ENCODE measurements at places on chromosomes 1 and 21.

GRCh38 chr1:235127203-235127602 lies 1.4 kb downstream of the TOMM20 start:
- no peak for DNase-seq

- no peak for DNase-seq
Measured at GRCh38 chr1:162697140-162697895, 65.1 kb downstream of the DDR2 start.

- DNase-seq = no peak
Measured at GRCh38 chr1:226950316-226950715, 10.2 kb downstream of the COQ8A start.

- no peak for DNase-seq
Measured at GRCh38 chr1:52602856-52603600, 857 bp downstream of the GPX7 start.

- DNase-seq = no peak
Measured at GRCh38 chr1:243745356-243745755, 104.7 kb downstream of the AKT3 start.

DNA sequence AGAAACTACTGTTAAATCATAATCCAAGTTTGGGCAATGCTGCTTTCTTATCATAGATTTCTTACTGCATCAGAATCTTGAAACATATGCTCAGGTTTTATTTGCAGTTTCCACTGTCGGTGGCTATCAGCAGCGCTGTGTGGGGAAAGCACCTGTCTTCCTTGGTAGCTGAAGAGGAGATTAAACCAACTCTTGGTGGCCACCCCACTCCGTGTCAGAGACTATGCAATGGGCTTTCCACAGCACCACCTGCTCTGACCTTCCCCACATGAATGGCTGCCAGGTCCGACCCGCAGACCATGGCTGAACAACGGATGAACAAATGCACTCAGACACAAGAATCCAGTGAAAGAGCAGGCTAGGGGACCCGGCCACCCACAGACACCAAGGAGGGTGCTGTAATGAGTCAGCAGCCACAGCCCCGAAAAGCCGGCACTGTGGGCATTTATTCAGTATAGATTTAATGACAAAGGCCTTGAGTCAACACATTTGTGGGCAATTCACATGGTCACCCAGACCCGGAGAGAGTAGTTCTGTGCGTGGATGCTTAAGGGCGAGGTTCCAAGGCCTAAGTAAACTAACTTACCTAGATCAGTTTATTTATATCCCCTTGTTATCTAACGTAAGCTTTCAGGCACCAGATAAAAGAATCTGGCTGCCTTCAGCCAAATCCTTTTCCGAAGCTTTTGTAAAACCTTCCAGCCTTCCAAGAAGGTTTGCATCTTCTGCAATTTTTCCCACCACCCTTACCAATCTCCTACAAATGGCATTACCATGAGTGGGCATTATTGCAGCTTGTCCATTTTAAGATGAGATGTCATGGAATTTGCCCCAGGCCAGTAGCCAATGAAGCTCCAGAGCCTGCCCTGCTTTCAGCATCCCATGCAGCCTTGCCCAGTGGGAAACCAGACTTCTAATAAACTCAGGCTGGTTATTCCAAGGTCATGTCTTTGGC lies 82.7 kb downstream of the HLCS start:
- no peak for DNase-seq

- no peak for DNase-seq
Measured at GRCh38 chr1:156750191-156750672, 1.2 kb downstream of the HDGF start.

GRCh38 chr1:86085741-86086409 lies 70.7 kb downstream of the COL24A1 start:
- no peak for DNase-seq

- no peak for DNase-seq
Measured at GRCh38 chr1:12344596-12345349, 114.9 kb downstream of the VPS13D start.

DNA sequence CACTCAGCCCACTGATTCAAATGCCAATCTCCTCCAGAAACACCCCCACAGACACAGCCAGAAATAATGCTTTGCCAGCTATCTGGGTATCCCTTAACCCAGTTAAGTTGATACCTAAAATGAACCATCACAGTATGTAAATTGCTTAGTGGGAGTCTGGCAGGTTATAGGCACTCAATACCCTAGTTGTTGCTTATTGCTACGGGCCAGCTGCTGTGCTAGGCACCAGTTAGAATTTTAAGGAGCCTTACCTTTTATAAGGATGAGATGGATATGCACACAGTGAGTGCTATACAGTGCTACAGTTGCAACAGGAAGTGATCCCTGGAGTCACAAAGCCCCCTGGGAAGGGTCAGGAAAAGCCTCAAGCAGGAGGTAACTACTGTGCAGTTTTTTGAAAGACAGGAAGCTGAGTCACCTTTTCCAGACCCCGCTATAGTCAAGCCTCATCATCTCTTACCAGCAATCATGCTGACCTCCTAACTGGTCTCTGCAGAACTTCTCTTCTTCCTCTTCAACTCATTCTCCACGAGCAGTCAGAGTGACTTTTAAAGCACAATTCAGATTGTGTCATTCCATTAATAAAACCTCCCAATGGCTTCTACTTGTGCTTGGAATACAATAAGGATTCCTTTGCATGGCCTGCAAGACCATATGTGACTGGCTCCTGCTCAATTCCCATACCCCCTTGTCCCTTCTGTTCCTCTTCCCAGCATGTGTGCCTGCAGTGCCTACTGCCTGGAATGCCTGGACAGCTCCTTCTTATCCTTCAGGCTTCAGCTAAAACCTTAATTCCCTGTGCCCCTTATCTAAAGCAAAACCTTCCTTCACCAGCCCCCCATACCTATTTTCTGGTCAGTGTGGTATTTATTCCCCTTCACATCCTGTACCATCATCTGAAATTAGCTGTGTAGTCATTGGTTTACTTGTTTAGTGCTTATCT lies 10.4 kb upstream of the TLR5 start:
- peak; percentile 4 for DNase-seq

- no peak for DNase-seq
Measured at GRCh38 chr1:10639011-10639774, 157.3 kb downstream of the CASZ1 start.

DNA sequence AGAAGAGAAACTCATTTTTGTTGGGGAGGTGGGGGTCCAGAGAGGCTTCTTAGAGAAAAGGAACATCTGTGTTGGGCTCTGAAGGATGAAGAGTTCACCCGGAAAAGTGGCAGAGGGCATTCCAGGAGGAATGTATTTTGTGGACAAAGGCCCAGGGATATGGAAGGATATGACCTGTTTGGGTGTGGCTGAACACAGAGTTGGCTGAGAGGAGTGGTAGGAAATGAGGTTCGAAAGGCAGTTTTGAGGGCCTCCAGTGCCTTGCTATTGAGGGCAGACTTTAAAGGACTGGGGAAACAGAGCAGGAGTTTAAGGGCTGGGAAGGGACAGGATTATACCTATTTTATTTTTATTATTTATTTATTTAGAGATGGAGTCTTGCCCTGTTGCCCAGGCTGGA lies 27.3 kb upstream of the WASF2 start:
- no peak for DNase-seq

GRCh38 chr1:211726467-211726995 lies 51.1 kb upstream of the NEK2 start:
- DNase-seq = no peak

DNA sequence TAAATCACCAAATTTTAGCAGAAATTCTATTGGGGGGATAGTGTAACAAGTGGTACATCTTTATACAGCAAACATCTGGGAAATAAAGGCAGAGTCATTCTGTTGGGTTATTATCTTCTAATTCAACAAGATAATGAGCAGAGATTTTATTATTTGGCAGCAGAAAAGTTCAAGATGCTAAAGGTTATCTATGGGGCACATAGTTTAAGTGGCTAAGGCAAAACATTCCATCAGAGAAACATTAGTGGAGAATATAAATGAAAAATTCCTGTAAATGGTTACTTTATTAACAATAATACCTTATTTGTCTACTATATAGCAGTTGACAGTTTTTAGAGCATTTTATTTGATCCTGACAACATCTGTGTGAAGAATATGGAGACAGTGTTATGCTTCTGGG lies 815.7 kb downstream of the NCAM2 start:
- DNase-seq = no peak

- DNase-seq = no peak
Measured at GRCh38 chr1:33446590-33446989, 15.7 kb upstream of the PHC2 start.

DNA sequence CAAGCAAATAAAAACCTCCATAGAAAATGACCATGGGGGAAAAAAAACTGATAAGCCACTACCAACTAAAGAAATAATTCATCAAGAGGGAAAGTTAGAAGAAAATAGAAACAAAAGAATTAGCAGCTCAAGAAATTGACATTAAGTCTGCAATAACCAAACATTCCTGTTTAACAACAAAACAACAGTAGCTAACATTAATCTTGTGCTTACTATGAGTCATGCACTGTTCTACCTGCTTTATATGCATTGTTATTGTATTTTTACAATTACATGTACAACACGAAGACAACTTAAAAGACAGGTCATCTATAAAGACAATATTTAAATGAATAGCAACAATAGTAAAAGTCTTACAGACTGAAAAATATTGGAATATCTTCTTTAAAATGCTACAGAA lies 34.4 kb upstream of the LRRC7 start:
- DNase-seq = no peak

DNA sequence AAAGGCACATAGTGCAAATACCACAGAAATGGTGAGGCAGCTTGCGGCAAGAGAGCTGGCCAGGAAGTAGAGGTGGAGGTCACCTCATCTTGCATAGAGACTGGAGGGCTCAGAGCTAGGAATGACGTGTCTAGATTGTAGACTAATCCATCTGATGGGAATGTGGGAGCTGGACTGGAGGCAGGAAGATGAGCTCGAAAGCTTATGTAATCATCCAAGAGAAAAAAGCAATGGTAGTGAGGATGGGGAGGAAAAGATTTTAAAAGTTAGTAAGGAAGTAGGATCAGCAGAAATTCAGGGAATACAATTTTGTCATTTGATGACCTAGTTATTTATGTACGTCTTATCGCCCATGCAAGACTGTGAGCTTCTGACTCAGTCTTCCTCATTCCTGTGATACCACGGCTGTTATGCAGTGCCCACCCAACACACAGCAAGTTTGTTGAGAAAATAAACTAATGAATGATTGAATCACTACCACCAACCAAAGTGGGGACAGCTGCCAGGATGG lies 123.9 kb downstream of the RRAGC start:
- no peak for DNase-seq

DNA sequence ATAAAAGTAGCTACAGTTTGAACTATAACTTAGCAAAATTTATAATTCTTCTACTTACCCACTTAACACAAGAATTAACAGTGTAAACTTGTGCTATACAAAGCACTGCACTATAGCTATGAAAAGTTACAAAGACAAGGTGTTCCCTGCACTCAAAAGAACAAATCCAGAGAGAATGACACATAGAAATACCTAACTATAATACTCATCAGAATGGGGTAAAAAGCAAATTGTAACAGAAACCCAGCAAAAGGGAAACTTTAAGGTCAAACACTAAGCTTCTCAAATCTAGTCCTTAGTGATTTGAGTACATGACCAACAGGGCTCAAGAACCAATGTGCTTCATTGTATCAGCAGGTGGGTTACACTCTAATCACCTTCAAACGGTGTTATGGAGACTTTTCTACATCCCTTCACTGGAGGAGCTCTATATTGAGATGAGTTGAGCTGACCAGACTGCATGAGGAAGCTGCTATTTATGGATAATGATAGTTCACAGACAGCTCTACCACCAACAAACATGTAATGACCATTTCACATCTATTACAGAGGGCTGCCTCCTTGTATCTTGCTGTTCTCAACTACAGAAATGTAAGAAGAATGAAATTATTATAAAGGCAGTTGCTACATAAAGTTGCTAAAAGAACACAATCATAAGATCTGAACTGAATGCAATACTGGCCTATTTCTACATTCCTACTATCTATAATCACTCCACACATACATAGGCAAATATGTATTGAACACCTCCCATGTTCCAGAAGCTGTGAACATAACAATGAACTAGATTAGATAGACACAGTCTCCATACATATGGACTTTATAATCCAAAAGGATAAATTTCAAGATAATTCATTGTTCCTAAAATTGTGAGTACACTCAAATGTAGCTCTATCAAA lies 47.6 kb downstream of the PIK3R3 start:
- DNase-seq = no peak

DNA sequence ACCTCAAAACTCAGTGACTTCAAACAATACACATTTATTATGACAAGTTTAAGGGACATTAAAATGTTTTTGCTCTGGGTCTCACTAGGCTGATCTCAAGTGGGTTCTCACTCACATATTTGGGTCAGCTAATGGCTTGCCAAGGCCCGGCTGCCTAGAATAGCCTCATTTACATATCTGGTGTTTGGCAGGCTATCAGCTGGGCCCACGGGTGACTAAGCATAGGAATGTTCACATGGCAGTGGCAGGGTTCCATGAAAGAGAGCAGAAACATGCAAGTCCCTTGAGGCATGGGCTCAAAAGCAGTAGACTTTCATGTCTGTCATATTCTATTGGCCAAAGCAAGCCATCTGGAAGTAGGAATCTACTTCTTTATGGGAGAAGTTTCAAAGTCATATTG lies 492.6 kb downstream of the KCNT2 start:
- no peak for DNase-seq

DNA sequence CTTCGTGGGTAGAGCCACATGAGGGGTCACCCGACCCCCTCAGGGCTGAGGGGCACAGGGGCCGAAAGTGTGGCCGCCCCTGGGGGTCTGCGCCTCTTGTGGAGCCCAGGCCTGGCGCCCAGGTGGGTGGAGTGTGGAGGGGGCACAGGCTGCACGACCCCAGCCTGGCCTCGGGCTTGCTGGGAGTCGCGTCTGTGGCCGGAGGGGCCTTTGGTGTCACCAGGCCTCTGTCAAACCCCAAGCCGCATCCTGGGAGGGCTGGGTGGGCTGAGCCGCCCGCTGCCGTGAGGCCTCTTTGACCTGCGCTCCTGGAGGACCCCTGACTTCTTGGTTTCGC lies 60.7 kb downstream of the FAAP20 start:
- no peak for DNase-seq

GRCh38 chr1:116769561-116769977 lies 15.3 kb downstream of the CD2 start:
- DNase-seq = no peak

DNA sequence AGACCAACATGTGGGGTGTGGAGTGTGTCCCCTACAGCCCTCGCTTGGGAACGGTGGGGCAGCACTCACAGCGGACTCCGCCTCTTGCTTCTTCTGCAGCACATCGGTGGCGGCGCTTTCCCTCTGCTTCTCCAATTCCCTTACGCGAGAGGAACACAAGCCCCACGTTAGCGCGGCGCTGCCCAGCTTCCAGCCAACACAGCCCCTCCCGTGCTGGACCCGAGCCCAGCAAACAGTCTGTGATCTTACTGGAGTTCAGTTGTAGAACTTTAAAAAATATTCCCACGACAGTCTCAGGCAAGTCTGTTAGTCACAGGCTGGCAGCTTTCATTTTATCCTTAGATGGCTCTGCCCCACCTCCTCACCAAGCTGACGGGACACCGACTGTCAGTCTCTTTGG lies 13.6 kb downstream of the THAP3 start:
- no peak for DNase-seq
